Mesendoderm (in vitro differentiated cells): ENCODE measurements at places on chromosomes 6 and 20.
A peak's percentile ranks its signal among the peaks of the same experiment; 100 is the strongest.

GRCh38 chr20:46400253-46400652, 6.2 kb downstream of the ELMO2 start:
- peak; percentile 38 for DNase-seq

GRCh38 chr6:6694368-6694780, 105.9 kb downstream of the LY86 start:
- DNase-seq = peak; percentile 50

DNA sequence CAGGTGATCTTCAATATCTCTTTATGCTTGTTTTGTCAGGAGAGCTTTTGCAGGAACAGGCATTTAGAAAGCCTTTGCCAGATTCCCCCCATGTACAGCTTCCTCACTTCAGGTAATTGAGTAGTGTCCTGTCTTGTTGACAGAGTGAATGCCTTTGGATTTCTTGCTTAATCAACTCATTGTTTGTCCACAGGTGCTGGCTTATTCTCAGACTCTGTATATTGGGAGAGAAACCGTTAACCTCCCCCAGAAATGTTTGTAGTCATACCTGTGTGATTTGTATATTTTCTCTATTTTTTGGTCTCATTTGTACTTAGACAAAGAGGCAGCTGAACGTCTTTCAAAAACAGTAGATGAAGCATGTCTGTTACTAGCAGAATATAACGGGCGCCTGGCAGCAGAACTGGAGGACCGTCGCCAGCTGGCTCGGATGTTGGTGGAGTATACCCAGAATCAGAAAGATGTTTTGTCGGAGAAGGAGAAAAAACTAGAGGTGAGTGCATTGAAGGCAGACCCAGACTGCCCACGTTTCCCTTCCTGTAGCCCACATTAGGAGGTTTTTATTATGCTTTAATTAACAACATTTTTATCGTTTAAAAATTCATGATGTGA, 32.3 kb downstream of the RPRD1B start:
- no peak for DNase-seq

GRCh38 chr6:131134980-131135243, 355 bp upstream of the AKAP7 start:
- no peak for DNase-seq

DNA sequence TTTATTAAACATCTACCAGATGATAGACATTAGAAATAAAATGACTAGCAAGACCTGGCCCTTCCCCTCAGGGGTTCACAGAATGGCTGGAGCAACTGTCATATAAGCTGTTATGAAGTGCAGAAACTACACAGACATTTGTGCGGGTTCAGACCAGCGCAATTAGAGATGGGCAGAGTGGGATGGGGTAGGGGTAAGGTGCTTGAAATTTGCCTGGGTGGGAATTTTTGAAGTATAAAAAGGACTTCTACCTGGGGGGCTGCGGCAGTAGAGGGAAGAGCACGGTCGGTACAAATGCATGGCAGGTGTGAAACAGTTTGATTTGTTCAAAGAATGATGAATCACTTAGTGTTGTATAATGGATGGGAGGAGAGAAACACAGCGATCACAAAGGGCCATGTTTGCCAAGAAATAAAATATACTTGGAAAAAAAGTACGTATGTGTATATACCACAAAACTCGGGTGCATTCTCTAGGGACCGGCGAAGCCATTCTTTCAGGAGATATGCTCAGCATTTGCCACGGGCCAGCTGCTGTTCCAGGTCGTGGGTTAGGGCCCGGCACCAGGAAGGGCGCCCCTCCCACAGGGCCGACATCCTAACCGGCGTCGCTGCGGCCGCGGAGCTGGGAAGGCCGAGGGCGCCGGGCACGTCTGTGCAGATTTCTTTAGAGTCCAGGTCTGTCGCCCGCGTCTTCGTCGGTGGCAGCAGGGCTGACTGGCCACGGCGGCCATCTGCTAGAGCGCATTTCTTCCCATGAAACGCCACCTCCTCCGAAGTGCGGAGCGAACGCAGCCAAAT, 809 bp upstream of the NOL7 start:
- DNase-seq = no peak

DNA sequence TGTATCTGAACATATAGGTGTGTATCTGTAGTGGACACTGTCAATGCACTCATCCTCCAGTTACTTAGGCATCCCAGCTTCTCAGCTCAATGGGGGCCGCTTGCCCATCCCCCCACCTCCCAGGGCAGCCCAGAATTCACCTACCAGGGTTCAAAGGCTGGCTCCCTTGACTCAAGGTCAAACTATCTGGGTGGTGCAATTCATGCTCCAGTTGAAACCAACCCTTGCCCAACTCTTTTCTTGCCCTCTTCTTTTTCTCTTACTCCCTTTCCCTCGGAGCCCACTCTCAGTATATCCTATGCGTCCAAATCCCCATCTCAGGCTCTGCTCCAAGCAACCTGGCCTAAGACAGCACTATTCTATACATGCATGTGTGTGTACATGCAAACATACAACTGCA, 127.4 kb downstream of the BCAS1 start:
- DNase-seq = no peak

GRCh38 chr20:50335105-50335504, 144.5 kb downstream of the CEBPB start:
- peak; percentile 93 for DNase-seq

DNA sequence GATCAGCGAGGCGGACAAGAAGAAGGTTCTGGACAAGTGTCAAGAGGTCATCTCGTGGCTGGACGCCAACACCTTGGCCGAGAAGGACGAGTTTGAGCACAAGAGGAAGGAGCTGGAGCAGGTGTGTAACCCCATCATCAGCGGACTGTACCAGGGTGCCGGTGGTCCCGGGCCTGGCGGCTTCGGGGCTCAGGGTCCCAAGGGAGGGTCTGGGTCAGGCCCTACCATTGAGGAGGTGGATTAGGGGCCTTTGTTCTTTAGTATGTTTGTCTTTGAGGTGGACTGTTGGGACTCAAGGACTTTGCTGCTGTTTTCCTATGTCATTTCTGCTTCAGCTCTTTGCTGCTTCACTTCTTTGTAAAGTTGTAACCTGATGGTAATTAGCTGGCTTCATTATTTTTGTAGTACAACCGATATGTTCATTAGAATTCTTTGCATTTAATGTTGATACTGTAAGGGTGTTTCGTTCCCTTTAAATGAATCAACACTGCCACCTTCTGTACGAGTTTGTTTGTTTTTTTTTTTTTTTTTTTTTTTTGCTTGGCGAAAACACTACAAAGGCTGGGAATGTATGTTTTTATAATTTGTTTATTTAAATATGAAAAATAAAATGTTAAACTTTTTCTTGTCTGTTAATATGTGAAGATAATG, 2.2 kb downstream of the HSPA1B start:
- DNase-seq = no peak

- no peak for DNase-seq
Measured at GRCh38 chr6:44706011-44706410, 318.5 kb downstream of the CDC5L start.

DNA sequence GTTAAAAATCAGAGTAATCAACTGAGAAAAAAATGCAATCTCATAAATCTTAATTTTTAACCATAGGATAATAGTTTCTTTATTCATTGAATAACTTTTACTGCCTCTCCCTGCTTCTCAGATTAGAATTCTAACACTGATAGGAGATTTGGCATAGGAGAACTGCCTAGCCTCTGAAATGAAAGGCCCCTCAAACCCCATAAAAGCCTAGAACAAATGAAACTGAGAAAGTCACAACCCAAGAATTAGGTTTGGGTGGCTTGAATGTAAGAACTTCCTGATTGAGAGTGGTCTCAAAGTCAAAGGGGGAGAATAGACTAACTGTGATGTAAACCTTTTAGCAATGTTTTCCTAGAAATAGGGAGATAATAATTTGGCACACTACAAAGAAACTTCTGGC, 52.2 kb downstream of the SAMD5 start:
- no peak for DNase-seq

- DNase-seq = peak; percentile 91
Measured at GRCh38 chr6:119035459-119035858, 43.0 kb downstream of the FAM184A start.

DNA sequence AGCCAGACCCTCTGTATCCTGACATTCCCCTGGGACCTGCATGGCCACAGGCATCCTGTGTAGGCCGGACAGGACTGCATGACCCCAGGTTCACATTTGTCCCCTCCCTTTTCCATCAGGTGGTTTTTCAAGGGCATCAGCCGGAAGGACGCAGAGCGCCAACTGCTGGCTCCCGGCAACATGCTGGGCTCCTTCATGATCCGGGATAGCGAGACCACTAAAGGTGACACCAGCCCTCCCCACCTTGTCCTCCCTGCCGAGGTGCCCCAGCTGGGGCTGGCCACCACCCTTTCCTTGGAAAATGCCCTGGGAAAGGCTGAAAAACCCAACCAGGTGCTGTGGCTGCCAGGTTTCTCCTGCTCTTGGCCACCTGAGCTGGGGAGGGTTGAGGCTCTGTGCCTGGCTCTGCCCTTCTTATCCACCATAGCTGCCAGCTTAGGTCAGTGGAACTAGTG, 27.6 kb downstream of the HCK start:
- peak; percentile 8 for DNase-seq

- DNase-seq = no peak
Measured at GRCh38 chr6:90212274-90212673, 84.4 kb downstream of the BACH2 start.

DNA sequence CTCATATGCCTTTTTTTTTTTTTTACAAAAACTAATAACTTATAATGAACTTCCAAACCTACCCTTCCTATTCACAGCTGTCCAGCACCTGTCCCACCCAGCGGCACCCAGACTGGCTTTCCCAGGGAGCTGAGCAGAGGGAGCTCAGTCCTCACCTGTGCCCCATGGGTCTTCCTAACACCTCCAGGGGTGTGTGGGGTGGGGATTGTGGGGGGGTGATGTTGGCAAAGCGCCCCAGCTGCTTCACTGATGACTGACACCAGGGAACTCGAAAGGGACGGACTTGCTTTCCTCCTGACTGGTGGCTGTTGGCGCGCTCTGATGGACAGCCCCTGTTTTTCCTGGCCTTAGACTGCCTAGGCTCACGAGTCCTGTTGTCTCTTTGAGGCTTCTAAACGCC, 14.2 kb upstream of the SYNJ2 start:
- no peak for DNase-seq

DNA sequence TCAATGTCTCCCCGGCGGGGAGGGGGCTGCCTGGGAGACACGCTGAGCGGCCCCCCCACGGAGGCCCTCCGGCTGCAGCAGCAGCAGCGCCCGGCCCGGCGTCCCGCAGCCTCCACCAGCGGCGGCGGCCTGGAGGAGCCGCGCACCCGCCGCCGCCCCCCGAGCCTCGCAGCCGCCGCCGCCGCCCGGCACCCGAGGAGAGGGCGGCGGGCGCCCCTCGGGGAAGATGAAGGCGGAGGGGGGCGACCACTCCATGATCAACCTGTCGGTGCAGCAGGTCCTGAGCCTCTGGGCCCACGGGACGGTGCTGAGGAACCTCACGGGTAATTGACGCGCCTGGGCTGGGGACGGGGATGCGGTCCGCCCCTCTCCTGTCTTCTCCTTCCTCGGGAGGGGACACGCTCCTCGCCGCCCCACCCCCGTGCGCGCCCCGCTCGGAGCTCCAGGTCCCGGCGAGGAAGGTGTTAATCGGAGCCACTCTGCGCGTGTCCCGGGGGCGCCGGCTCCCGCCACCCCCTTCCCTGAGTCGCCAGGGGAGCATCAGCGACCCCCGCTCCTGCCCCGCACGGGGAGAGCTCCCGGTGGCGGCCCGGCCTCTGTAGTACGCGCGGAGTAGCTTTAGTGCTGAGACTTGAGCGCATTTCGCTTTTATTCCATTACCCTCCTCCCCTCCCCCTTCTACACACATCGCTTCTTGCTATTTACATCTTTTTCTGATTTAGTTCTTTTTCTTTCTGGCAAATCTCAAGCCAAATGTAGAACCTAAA, 686 bp downstream of the TMEM170B start:
- DNase-seq = peak; percentile 42

- no peak for DNase-seq
Measured at GRCh38 chr20:5511930-5512329, 195.2 kb upstream of the PROKR2 start.

DNA sequence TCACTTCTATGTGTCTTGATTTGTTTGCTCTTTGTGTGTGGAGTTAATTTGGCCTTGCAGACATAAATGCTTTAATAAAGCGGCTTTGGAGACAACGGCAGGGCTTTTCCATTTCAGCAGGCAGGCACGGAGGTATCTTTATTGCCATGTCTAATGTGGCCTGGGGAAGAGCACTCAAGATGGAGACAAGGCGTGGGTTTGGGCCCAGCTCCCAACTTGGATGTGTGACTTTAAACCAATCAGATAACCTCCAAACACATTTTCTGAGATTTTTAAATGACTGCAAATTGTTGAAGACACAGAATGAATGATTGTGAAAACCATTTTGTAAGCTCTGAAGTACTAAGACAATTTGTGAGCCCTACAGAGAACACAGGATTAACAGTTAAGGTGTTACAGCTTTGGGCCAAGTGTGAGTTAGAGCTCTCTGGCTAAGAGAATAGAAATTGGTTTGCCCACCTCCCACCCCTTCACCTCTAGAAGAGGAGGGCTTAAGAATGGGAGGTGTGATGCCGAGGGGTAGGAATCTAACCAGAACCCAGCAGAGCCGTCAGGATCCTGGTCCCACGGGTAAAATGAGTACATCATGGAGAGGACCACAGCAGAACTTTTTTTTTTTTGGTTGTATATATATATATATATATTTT, 9.0 kb downstream of the DYNLT1 start:
- DNase-seq = no peak

GRCh38 chr6:27728442-27728841, 183.8 kb downstream of the OR2B2 start:
- DNase-seq = no peak

GRCh38 chr6:85470023-85470410, 20.1 kb downstream of the NT5E start:
- DNase-seq = no peak

DNA sequence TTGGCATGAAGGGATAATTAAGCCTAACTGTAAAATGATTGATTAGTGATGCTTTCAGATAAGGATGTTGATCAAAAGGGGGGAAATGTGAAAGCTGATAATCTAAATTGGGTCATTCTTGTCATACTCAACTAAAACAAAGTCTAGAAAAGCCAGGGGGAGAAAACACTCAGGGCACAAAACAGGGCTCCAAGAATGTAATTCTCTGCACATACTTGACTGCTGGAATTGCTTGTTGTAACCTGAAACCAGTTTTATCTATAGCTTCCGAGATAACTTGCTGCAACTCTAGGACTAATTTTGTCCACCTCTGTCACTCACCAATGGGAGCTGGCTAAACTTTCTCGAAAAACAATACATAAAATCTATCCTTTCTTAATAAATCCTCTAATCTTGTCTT, 310.3 kb downstream of the CLVS2 start:
- peak; percentile 18 for DNase-seq

- no peak for DNase-seq
Measured at GRCh38 chr20:44743080-44743701, 2.5 kb upstream of the KCNK15 start.

GRCh38 chr6:158808442-158808833, 10.7 kb downstream of the EZR start:
- DNase-seq = no peak

GRCh38 chr6:44851176-44851575, 463.7 kb downstream of the CDC5L start:
- DNase-seq = no peak
